Psoas muscle (tissue), 8 donors: ENCODE measurements at places on chromosomes 5 and 9. TPM values are rescaled to one million over a fixed set of nuclear protein-coding genes. Genes with fewer than 3 reads are reported as not detected.
A peak's percentile ranks its signal among the peaks of the same experiment; 100 is the strongest.

Gene PCDHA7
- total RNA-seq: not detected

DNA sequence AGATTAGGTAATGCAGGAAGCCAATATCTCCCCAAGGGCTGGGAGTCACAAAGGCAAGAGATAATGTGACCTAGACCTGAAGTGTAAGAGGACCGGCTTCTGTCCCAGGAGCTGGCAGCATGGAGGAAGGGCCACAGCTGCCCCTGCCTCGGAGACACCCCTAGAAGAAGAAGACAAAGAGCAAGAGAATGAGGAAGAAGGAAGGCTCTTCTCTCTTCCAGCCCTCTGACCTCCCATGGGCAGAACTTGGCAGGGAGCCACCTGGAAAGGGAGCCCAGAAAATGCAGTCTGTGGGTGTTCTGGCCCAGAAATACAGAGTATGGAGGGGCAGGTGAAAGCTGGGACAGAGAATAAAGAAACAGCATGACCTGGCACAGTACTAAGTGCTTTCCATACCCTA, 151.0 kb downstream of the C5orf15 start:
- peak; percentile 60 for DNase-seq

GRCh38 chr9:89418474-89418845, 79.5 kb downstream of the SEMA4D start:
- DNase-seq: no peak

DNA sequence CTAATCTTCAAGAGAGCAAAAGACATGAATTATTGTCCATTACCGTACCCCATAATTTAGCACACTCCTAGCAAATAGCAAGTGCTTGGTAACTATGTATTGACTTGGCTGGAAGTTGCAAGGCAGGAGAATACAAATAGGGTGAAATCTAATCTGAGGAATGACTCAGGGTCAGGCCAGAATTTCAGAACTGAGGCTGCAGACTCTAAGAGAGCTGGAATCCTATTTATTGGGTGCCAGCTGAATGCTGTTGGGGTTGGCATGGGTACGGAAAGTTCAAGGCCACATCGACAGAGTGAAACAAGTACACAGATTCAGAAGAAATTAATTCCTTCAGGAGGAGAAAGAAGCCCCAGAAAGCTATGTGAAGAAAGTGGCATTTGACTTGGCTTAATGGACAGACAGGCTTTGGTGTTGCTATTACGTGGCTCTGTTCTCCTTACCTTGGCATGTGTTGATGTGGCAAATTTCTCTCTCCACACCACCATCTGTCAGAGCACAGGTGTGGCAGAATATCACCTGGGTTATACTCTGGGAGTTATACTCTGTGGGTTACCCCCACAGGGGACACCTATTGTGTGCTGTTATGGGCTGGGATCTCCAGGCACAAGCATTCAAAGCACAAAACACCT, 20.9 kb upstream of the ASTN2 start:
- DNase-seq: no peak

Gene RRAGA
- 107 TPM for total RNA-seq

Gene ENTREP1
- total RNA-seq: 28.3 TPM

DNA sequence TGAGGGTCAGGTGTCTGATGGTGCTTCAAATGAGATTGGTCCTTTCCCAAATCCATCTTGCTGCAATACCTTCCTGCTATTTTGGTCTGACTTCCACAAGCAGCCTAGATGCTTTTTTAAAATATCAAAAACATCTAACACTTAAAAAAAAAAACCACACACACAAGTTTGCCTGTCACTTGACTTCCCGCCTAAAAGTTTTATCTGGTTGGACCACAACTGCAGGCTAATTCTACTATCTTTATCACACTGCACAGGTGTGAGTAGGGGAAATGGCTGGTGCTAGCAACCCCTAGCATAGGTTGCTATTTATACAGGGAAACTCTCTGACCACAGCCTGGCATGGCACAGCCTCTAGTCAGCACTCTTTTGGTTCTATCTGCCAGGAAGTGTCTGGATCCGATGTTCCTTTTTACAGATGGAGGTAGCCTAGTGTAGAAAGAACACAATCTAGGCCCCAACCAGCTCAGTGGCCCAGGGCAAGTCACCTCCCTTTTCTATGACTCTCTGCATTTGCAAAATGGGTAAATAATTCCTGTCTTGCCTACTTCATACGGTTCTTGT, at the start of gene HEMGN:
TSS of gene HEMGN (minus strand) at position 92 of the 564 bp plus-strand sequence. CDS start at position 56, 36 bp downstream.
- DNase-seq: no peak

DNA sequence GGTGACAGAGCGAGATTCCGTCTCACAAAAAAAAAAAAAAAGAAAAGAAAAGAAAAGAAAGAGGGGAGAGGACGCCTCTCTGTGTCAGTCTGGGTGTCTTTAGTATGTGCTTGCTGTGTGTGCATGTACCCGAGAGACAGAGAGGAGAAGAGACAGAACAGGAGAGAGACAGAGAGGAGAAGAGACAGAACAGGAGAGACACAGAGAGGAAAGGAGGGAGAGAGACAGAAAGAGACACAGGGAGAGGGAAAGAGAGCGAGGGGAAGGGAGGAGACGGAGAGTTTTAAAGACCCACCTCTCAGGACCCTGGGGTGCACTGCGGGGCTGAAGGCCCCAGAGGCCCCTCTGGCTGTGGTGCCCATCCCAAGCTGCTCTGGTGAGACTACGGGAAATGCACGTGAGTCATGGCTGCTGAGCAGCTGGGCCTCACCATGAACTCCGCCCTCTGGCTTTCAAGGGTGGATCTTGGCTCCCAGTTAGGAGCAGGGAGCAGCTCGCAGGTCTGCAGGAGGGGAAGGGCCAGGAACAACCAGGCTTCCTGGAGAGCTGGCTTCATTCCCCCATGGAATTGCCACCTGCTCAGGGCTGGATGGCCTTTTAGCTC, 7.9 kb downstream of the SLC6A3 start:
- no peak for DNase-seq
